ENCODE measurements at places on chromosomes 11 and 22.

DNA sequence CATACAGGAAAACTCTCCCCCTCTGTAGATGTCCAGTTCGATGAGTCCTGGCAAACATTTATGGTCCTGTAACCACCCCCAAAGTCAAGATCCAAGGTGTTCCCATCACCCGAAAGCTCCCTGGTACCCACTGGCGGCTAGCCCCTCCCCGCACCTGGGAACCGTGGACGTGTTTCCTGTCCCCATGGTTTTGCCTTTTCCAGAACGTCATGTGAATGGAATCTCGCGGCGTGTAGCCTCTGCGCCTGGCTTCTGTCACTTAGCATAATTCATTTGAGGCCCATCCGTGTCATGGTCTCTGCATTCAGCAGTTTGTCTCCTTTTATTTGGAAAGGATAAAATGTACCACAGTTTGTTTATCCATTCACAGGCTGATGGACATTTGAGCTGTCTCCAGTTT lies 106.3 kb downstream of the KCNQ1 start:
- DNase-seq, result no peak

DNA sequence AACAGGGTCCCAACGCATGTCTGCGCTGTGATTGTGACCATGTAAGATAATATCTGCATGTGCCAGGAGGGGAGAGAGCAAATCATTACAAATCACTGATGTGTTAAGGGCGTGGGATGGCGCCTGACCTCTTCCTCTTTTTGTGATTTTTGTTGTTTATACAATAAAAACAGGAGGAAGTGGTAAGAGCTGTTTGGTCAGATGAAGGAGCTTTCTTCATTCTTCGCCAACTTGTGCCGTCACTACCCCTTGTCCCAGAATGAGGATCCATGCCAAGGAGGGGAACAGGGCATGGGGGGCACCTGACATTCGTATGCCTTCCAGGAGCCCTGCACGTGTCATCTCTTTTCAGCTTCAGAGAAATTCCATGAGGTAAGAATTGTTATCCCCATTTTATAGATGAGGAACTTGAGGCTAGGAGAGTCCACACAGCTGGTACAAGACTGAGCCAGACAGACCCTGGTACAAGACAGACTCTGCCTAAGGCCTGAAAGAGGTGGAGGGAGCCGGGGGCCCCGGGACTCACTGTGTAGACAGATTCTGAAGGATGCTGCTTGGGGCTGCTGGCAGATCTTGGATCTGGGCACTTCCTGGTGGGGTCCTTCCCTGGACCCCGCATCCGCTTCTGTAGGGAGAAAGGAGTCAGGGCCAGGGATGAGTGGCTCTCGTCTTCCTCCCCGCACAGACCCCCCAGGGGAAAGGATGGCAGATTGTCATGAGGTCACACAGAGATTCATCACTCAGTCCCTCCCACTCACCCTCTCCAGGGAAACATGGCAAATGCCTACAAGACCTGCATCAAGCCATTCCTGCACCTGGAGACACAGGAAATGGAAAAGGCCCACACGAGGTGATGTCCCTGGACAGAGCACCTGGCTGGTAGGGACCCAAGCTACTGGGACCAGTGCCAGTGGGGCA lies 34.6 kb downstream of the NFAM1 start:
- DNase-seq, result no peak

DNA sequence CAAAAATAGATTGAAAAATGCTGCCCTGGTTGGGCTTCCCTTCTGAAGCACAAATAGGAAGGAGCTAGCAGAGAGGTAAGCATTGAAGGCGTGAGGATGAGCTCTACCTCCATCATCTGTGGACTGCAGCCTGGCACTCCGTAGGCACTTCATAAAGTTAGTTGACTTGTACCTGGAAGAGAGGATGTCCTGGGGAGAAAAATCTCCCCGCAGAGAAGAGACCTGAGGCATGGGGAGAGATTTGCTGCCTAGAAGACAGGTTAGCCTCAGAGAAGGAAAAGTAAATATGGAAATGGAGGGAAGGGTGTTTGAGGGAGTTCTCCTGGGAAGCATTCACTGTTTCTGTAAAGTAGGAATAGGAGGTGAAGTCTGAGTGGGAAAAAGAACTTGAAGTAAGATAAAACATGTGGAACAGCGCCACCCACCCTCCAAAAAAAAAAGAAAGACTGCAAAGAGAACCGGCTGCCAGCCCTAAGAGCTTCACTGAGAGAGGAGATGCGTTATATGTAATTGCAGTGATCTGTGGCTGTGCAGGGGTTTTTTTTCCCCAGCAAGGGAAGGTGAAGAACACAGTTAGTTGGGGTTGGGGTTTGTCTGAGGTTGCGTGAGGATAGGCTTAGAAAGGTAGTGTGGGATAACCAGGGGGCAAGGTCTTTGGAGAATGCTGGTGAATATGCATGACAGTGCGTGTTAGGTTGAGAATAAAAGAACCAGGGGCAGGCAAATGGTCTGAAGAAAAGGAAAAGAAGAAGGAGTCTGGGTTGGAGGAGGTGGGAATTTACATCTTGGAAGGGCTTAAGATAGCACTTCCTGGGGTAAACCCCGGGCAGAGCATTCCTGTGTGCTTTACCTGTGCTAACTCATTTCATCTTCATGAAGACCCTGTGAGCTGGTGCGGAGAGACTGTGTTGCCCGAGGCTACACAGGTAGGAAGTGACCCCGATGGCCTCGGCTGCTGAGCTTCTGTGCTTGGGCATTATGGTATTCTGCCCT lies 16.0 kb downstream of the TNRC6B start:
- no peak for DNase-seq

DNA sequence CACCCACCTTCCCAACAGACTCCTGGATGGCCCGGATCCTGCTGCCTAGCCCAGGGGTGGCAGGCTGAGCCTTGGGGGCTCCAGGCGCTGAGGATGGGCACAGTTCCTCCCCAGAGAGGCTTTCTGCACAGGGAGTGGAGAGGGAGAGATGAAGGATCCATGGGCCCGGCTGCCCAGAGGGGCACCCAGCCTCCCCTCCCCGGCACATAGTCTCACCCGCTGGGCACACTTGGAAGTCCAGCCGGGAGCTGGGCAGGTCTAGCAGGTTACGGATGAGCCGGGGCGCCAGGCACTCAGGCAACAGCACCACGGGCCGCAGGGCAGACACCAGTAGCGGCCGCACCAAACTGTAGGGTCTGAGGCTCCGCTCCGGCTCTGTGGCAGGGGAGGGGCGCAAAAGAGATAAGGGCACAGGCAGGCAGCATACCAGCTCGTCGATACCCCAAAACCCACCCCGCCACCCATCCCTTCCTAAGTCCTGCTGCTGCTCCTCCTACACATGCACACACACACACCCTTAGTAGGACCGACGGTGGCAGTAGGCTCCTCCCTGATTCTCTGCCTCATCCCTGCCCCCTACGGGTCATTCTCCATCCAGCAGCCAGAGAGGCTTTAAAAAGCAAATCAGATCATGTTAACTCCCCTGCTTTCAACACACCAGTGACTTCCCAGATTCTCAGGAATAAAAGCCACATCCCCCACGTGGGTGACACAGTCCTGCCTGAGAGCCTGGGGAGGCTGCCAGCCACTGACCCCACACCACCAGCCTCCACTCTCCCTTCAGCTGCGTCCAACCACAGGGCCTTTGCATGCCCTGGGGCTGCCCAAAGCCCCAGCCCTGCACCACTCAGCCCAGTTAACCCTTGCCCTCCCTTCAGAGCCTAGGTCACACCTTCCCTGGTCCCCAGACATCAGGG lies 6.5 kb upstream of the MFNG start:
- DNase-seq, result peak; percentile 58

DNA sequence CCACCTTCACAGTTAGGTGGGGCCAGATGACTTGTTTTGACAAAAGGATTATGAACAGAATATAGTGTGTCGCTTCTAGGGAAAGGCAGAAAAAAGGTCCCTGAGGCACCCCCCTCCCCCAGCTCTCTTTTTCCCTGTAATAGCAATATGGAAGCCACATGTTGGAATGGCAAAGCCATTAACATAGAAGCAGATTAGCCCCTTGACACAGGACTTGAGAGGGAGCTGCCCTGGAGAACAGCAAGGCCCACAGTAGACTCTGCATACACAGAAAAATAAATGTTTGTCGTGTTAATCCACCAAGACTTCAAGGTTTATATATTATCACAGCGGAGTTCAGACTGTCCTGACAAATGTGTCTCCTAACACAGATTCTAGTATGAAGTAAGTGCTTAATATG lies 1222.9 kb downstream of the LRRC4C start:
- no peak for DNase-seq

DNA sequence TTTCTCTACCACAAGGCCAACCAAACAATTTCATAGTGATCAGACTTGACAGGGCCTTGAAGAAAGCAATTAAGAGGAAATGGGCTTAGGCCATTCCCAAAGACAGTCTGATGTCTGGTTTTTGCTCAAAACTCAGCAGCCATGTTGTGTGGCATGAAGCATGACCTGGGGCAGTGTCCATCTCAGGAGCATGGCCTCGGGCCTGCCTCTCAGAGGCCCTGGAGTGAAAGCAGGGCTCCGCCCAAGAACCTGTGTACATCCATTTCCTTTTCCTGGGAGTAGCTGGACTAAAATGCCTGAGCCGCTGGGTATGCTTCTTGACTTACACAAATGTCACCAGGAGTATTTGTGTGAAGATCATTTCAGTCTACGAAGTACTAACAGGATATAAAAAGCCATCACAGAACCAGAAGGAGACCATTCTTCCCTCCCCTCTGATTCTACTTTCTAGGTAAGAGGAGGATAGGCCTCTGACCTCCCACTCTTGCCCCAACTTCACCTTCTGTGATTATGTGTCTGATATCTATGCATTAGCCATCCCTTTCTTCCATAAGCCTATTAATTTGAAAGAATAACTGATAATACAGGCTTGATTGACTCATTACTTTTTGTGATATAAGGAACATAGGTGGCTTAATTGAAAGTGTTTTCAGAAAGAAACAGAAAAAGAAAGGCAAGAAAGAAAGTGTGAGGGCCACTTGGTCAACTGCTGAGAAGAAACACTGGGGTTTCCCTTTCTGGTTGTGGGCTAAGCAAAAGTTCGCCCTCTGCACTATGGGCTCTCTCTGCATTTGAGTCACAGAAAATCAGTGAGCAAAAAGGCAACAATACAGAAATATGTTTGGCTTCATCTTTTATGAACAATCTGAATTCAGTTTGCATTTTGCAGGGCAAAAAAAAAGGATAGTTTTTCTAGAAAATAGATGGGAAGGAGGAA lies 188.6 kb upstream of the MTMR2 start:
- DNase-seq, result no peak
